ENCODE measurements at places on chromosomes 16 and 17.

DNA sequence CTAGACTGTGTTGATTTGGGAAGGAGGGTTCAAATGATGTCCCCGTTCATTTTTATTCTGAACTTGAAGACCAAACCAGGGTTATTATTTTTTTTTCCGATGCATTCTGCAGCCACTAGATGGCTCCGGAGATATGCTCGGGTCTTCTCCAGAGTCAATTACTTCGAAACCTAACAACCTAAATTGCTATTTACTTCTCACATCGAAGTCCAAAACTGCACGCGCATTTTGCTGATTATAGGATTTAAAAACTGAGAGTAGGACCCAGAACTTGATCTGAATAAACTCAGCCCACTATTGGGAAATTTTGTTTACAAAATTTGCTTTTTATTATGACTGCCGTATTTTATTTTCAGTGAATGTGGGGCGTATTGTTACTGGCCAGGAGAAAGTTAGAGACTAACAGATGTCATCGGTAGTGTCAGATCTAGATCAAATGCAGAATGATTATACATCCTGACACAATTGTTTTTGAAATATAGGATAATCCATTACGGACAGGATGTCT is 263.8 kb downstream of the HS3ST3A1 start:
- peak; percentile 46 for DNase-seq

DNA sequence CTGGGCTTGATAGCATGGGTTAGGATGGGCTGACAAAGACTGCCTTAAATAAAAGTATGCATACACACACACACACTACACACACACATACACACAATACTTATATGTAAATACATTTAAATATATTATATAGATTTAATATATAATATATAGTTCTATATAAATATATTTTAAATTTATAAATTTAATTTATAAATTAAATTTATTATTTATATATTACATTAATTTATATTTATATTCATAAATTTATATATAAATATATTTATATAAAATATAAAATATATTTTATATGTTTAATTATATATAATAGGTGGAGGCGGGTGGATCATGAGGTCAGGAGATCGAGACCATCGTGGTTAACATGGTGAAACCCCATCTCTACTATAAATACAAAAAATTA is 83.2 kb downstream of the CDH13 start:
- no peak for DNase-seq

DNA sequence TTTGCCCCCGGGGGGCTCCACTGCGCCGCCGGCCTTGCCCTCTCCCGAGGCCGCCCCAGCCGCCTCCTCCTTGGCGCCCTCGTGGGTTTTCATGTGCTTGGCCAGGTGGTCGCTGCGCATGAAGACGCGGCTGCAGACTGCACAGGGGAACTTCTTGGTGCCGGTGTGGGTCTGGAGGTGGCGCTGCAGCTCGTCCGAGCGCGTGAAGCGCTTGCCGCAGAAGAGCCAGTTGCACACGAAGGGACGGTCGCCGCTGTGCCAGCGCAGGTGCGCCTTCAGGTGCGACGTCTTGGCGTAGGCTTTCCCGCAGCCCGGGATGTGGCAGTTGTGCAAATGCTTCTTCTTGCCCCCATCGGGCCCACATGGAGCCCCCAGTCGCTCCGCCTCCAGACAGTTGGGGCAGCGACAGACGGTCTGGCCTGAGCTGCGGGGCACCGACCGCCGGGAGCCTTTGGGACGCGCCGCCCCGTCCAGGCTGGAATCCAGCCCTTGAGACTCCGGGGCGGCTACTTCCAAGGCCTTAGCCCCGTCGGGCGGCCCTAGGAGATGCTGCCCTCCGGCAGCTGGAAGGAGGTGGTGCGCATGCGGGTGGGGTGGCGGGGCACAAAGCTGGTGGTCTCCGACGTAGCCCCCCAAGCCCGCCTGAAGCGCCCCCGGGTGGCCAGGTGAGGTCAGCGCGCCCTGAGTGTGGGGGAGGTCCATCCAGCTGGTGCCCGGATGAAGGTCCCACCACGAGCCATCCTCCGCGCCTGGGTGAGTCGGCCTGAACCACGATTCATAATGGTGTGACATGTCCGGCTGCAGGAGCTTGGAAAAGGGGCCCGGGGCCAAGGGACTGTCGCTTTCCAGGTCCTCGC is 3.4 kb downstream of the SP6 start:
- DNase-seq, result no peak

- no peak for DNase-seq
Observed at GRCh38 chr16:85089525-85089924, 22.7 kb downstream of the CIBAR2 start.

GRCh38 chr16:54928016-54928356 is 2.7 kb upstream of the IRX5 start:
- DNase-seq, result no peak
